Effector CD4-positive, alpha-beta T cell (primary cell): ENCODE measurements at places on chromosomes 5 and 9.

DNA sequence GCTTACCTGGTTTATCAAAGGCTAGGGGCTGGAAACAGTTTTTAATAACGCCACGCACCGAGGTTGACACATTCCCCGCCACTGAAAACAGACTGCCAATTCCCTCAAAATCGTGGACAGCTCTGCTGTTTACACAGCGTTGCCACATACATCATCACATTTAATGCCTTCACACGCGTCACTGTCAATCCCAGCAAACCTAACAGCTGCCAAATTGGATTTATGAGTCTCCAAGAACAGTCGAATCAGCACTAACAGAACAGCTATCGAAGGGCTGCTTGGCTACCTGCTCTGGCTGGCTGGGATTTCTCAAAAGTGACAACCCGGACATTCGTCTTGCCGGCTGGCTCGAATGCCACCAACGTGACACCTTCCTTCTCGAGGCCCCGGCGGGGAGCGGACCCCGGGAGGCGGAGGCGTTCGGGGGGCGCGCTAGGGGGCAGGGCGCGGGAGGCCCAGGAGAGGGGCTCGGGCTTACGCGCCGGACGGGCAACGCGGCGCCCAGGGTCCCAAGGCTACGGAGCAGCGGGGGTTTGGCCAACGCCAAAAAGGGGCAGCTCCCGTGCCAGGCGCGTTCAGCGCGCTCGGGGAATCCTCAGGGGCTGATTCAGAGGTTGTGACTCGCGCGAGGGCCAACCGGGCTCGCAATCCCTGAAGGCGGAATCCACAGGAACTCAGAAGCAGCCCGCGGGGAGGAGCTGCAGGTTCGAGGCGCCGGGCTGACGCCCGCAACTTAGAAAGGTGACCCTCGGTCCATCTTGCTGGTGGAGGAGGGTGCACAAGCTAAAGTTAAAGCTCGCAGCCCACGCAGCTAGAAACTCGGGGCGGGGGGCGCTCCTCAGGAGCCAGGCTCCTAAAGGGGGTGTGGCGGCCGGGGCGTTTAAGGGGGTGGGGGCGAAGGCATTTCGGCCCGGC is 1.2 kb downstream of the CDC14B start:
- DNase-seq = no peak

DNA sequence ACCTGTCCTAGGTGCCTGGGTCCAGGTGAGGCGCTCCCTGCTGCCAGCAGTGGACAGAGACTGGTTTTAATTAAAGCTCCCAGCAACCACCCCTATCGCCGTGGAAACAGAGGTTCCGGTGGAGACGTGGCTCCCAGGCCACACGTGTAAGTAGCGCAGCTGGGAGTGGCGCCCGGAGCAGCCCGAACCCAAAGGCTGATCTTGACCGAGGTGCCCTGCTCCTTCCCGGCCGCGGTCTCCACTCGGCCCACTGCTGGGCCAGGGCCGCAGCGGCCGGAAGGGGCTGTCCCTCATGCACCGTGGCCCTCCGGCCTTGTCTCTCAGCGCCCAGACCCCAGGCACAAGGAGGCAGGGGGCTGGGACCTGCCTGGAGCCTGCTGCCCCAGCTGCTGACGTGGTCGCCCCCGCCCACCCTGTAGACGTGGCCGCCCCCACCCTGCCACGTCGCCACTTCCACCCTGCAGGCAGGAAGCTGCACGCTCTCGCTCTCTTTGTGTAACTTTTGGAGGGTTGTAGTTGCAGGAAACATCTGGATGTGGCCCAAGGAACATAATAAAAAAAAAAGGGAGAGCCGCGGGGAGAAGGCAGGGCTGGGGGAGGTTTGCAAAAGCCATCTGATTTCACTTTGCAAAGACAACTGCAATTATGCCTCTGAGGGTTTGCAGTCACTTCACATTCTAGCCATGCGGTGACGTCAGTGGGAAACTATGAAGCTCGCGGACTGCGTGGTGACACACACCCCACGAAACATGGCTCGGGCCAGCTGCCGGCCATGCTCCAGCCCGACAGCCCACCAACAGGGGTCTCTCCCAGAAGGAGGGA is 129.9 kb downstream of the RXRA start:
- peak; percentile 53 for DNase-seq

DNA sequence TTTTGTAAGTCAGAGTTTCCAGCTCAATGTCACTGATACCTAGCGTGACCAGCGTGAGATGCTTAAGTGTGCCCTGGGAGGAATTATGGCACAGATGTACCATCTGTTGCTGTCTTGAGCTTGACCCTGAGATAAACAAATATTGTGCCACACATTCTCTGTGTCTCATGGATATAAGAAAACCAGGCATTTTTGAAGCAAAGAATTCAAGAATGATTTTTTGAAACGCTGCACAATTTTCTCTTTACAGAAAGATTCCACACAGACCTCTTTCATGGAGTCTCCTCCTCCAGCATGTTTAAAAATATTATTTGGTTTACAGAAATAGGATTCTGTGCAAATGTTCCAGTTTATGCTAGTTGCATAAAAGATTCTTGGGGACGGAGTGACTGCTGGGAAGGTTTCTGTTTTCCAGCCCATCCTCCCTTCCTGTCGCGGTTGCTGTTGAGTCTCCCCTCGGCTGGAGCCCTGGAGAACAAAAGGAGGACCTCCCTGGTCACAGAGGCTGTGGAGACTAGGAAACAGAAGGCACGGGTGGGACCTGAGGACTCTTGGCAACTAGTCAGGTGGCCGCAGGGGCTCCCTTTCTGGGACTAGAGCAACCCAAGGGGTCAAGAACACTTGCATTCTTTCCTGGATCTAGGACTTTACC is 120.8 kb downstream of the RASGRF2 start:
- no peak for DNase-seq

- DNase-seq = no peak
Observed at GRCh38 chr5:181167814-181168488, 20.6 kb downstream of the OR2V2 start.

- no peak for DNase-seq
Observed at GRCh38 chr5:22998362-22998761, 145.2 kb upstream of the CDH12 start.

DNA sequence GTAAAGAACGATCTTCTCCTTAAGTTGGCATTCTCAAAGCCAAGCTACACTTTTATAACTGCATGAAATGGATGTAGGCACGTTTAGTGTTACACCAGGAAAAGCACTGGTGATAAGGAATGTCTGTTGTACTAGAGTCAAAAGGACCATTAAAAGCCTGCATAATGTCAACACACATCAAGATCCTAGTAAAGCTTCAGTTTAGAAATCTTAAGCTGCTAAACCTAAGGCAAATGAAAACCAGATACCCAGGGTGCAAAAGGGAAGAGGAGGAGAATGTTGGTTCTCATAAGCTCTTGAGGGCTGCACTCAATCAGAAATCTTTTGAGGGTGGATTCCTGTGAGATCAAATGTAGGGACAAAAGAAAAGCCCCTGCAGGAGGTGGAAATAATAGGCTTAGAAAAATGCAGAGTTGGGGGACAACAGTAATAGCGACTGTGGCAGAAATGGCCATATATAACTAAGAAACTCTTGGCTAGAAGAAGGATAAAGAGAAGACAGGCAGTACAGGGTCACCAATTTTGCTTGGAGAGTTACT is 148.2 kb downstream of the FBXL17 start:
- DNase-seq = no peak

DNA sequence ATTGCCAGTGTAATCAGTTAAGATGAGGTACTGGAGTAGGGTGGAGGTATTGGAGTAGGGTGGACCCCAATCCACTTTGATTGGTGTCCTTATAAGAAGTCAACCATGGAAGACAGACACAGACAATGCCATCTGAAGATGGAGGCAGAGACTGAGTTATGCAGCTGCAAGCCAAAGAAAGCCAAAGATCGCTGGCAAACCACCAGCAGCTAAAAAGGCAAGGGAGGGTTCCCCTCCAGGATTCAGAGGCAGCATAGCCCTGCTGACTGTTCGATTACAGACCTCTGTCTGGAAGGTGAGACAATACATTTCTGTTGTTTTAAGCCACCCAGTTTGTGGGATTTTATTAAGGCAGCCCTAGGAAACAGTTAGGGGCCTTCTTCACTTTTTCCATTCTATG is 30.5 kb upstream of the CKMT2 start:
- DNase-seq = no peak

- no peak for DNase-seq
Observed at GRCh38 chr5:109917154-109917546, 227.4 kb downstream of the MAN2A1 start.

DNA sequence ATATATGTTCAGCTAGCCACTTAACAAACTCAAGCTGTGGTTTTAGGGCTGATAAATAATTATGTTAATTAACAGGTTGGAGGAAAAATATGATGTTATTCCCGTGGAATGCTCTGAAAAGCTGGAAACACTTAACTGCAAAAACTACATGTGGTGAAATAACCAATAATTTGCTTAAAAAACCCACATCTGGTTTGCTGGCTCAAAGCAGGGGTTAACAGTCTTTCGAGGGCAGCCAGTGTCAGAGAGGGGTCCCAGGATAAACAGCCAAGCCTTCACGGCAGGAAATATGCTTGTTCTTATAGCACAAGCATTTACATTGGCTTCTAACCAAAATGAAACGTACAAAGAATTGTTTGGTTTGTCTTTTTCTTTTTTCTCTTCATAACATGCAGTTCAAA is 254.0 kb upstream of the GAS1 start:
- DNase-seq = no peak

GRCh38 chr5:418162-419121 is 24.5 kb upstream of the EXOC3 start:
- DNase-seq = no peak

- no peak for DNase-seq
Observed at GRCh38 chr9:557601-558201, 283.8 kb upstream of the DMRT1 start.

DNA sequence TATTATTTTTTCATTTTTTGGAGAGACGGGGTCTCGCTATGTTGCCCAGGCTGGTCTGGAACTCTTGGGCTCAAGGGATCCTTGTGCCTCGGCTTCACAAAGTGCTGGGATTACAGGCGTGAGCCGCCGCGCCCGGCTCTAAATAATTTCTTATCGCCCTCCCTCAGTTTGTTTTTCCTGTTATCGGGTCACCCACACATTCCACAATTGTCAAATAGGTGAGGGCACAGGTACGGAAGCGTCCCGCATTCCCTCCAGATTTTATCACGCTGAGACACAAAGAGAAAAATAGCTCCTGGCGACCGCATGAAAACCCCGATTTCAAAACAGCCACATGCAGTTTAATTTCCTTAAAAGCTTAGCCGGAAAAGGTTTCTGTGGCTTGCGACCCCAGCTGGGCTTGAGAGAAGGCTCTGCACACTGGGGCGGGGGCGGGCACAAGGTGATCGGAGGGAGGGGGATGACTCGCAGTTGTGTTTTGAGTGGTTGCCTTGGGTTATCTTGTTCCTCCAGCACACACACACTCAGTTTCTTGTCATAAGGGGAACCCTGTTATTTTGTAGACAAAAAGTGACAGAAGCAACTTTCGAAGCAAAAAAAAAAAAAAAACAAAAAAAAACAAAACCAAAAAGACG is 717 bp upstream of the IQGAP2 start:
- peak; percentile 76 for DNase-seq

DNA sequence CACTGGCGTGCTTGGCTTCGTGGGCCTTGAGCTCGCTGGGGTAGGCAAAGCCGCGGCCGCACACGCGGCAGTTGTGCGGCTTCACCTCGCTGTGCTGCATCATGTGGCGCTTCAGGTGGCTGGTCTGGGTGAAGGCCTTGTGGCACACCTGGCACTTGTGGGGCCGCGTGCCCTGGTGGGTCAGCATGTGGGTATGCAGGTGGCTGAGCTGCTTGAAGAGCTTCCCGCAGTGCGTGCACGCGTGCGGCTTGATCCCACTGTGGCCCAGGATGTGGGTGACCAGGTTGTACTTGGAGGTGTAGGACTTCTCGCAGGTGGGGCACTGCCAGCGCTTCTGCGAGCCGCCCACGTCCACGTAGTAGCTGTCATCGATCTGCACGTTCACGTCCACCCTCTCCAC is 46.8 kb downstream of the ZNF366 start:
- no peak for DNase-seq

GRCh38 chr9:21114311-21114710 is 27.3 kb downstream of the IFNW1 start:
- DNase-seq = no peak

DNA sequence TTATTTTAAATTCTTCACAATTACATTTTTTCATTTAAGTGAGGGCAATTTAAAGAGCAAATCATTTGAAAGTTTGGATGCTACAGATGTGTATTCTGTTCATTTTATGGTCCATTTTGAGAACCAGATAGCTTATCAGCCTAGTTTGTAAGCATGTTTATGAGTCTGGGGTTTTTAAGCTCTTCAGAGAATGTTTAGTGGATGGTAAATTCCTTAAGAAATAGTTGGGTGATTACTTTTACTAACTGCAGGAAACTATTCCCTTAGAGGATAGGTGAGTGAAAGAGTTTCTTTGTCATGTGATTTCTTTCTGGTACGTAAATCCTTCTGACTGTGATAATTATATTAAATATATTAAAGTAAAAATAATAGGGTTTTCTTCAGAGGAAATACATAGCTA is 17.6 kb downstream of the RASGRF2 start:
- DNase-seq = no peak

DNA sequence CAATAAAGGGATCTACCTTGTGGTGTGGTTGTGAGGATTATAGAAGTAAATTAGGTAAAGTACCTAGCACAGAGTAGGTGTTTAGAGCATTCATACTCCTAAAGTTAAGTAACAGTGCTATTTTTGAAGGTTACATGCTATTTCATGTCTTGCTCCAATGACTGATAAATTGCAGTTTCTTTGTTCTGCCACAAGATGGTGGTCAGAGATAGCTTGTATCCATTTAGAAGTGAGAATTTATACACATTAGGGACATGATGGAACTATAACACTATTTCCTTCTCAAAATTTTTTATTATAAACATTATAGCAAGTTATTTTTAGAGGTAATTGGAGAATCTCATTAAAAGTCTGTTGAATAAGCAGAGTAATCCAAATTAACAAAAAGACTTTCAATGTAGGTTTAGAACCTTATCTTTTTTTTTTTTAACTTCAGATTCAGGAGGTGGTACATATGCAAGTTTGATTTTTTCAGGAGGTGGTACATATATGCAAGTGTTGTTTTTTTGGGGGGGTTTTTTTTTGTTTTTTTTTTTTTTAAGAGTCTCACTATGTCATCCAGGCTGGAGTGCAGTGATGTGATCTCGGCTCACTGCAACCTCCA is 17.1 kb downstream of the MTREX start:
- no peak for DNase-seq

DNA sequence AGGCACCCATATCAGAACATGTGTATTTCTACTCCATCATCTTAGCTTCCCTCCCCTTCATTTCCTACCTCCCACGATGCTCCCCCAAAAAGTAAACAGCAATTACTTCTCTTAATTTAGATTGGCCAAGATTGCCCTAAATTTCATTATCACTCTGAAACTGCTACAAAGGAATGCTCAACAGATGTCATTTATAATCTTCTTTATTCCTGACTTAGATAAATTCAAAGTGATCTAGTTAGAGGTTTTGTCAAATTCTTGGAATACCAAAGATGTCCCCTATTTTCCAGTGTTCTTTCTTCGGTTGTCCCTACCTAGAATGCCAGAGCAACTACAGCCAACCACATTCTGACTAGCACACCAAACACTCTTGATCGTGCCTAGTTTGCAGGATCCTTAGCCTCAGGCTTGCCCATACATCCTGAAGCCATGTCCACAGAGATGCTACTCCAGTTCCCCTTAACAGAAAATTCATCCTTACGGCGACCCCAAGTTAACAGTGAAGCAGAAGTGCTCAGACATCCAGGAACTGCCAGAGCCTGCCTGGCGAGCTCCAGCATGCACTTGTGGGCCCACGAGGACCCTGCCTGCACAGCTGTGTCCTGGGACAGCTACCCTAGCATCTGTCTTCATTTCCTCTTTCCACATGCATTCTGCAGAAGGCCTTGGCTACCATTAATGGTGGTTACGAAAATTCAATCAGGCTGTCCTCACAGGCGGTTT is 31.6 kb downstream of the DAP start:
- DNase-seq = no peak
